WTC11 (cell line): ENCODE measurements at places on chromosomes 13 and 19.

GRCh38 chr19:12597594-12597993 is 13.0 kb downstream of the ZNF490 start:
- no peak for DNase-seq

DNA sequence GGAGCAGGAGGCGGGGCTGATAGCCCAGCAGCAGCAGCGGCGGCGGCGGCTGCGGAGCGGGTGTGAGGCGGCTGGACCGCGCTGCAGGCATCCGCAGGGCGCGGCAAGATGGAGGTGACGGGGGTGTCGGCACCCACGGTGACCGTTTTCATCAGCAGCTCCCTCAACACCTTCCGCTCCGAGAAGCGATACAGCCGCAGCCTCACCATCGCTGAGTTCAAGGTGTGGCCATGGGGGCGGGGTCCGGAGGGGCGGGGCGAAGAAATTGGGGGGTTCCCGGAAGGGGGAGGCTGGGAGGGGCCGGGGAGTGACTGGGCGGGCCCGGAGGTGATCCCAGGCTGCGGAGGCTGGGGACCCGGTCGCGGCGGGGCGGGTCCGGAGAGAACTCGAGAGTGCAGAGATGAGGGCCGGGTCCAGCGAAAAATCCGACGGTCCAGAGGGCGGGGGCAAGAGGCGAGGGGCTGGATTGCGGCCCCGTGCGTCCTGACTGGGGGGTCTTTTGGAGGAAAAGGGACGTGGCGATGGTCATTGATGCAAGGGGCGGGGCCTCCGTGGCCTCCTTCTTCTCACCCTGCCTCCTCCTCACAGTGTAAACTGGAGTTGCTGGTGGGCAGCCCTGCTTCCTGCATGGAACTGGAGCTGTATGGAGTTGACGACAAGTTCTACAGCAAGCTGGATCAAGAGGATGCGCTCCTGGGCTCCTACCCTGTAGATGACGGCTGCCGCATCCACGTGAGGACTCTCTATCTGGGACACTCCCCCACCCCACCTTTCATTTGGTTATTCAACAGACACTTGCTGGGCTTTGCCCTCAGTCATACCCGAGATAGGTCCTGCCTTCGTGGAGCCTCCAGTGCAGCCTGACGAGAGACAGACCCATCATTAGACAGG is at the start of gene TBCB:
TBCB (plus strand) TSS at position 16 of the 891 bp plus-strand sequence; CDS start at position 109, 93 bp downstream.
- DNase-seq: peak; percentile 78

GRCh38 chr19:33085570-33086128 is 4.7 kb downstream of the GPATCH1 start:
- DNase-seq: no peak

DNA sequence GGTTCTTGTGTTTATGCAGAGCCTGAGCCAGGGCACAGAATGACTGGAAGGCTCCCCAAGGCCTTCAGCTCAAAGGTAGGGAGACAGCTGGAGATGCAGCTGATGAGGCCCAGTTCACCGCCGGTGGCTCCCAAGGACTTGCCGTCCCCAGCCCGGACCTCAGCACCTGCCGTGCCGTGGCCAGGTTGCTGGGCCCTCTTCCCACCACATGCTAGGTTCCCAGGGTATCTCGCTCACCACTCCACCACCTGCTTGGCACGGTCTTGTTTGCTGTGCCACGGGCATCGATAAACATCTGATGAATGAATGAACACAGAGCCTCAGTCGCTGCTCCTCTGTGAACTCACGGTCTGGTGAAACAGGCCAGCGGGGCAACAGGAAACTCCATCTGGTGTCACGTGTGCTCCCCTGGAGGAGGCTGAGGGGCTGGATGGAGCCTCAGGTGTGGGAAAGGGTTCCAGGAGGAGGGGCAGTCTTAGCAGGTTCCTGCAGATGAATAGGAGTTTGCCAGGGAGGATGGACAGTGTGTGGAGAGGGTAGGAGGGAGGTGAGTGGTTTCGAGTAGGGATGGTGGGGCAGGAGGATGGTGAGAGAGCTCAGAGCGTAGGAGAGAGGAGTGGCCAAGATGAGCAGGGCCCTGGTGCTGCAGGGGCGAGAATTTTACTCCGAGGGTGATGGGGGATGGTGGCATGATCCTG is 3.6 kb upstream of the KLK14 start:
- no peak for DNase-seq

DNA sequence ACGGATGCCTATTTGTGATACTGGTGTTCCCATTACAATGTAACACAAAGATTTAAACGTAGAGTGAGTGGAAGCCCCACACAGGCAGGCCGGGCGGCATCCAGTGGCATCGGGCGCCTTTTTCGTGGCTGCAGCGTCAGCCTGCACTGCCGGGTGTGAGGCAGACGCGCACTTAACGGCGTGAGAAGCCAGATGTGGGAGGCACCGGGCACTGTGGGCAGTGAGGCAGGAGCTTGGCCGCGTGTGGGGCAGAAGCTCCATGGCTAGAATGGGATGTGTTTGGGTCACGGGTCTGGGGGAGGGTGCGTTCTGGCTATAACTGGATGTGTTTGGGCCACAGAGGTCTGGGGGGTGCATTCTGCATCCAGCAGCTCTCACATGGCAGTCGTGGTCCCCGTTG is 63.1 kb upstream of the F7 start:
- DNase-seq: no peak

DNA sequence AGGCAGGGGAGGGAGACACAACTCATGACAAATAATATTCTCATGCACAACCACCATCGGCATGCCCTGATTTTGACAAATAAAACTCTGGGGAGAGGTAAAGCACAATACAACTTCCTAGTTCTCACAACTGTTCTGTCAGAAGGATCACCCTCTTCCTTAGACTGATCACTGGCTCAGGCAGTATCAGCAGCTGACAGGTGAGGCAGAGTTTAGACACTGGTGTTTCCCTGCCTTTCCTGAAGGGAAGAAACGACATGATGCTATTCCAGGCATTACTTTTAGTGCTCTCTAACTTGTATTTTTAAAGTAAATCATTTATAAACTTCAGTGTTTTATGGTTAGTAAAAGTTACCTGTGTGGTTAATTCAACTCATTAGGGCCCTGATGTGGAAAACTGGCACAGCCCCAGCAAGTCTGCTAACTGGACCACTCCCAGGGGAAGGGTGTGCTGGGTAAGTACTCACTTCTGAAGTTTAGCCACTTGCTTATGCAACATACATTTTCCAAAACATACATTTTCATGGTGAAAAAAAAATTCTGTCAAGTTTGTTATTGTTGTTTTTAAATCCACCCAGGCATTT is 82.8 kb downstream of the CRYL1 start:
- DNase-seq: no peak

DNA sequence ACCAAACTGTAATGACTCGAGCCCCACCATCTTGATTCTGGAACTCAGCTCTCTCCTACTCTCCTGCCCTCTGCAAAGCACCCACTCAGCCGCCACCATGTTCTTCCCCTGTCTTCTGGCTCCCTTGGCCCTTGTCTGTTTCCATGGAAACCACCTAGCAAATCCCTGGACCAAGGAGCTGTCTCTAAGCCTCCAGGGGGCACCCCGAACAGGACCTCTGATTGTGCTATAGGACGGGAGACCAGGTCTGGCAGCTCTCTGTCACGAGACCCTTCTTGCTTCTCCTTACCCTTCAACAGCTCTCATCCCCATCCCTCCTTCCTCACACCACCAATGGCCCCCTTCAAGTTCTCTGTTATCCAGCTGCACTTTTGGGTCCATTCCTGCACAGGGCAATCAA is 277.7 kb upstream of the ZNF507 start:
- peak; percentile 57 for DNase-seq

DNA sequence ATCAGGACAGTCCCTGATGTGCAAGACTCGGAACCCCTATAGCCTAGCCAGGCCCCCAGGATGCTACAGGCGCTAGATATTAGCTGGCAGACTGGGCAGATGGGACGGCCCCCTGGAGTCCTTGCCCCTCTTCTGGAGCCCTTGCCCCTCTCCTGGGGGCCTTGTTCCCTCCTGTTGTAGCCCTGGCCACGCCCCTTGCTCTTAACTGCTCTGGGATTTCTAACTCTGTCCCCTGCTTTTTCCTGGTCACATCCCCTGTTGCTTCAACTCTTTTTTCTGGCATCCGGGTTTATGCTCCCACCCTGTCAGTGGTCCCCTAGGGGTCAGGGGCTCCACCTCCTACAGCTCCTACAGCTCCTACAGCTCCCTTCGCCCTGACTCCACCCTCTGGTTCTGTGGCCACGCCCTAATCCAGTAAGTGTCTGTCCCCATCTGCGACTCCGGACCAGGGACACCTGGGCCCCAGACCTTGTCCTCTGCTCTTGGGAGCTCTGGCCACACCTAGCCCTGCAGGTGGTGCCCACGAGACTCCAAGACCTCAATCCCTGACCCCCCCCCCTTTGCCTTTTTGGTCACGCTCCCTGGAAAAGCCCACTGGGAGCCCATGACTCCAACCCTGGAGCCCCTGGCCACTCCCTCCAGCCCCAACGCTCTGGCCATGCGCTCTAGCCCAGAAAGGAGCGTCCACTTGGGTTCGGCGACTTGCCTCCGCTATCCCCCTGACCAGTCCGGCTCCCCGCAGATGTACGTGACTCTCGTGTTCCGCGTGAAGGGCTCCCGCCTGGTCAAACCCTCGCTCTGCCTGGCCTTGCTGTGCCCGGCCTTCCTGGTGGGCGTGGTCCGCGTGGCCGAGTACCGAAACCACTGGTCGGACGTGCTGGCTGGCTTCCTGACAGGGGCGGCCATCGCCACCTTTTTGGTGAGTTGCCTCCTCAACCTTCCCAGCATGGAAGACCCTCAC is 6.8 kb downstream of the PLPPR2 start:
- DNase-seq: peak; percentile 81
